ENCODE measurements at places on chromosomes 2 and 18. TPM values are rescaled to one million over a fixed set of nuclear protein-coding genes. Genes with fewer than 3 reads are reported as not detected.

The ITPRIPL1 gene
- not detected for total RNA-seq

The LOXL3 gene
- 0.32 TPM for total RNA-seq

The GREB1L gene
- total RNA-seq: 1.6 TPM

The PGAP1 gene
- total RNA-seq: 1.7 TPM

The OTOS gene
- total RNA-seq: not detected

The ARID5A gene
- 7.1 TPM for total RNA-seq

The NMUR1 gene
- not detected for total RNA-seq

The ADAM23 gene
- total RNA-seq: 12.6 TPM

The DNAJC27 gene
- total RNA-seq: 1.6 TPM

The SERPINB3 gene
- total RNA-seq: not detected

The MEP1B gene
- not detected for total RNA-seq

The RALBP1 gene
- total RNA-seq: 35.1 TPM

The ACVR1C gene
- total RNA-seq: 0.08 TPM

The B3GNT7 gene
- 2.8 TPM for total RNA-seq

The ALPI gene
- not detected for total RNA-seq

The SGO2 gene
- 14.9 TPM for total RNA-seq

The ONECUT2 gene
- total RNA-seq: 0.32 TPM

The TRIM54 gene
- 0.73 TPM for total RNA-seq

The ELOA2 gene
- not detected for total RNA-seq

The SLC4A5 gene
- total RNA-seq: 0.11 TPM

The PTH2R gene
- not detected for total RNA-seq

The ZNF521 gene
- total RNA-seq: not detected

The SPDYA gene
- total RNA-seq: 0.14 TPM

The MOGAT1 gene
- not detected for total RNA-seq

The TEX44 gene
- total RNA-seq: not detected

The FEV gene
- not detected for total RNA-seq

The CYP26B1 gene
- 16.2 TPM for total RNA-seq

The ITGB6 gene
- total RNA-seq: 0.79 TPM

The KATNAL2 gene
- total RNA-seq: 1.4 TPM

The HOXD12 gene
- not detected for total RNA-seq

The STRADB gene
- 17.8 TPM for total RNA-seq

The IL36A gene
- not detected for total RNA-seq

The UGGT1 gene
- total RNA-seq: 16.4 TPM

The GREB1 gene
- 3.7 TPM for total RNA-seq

The LBX2 gene
- 2.9 TPM for total RNA-seq

The C2orf49 gene
- 18.7 TPM for total RNA-seq
